ENCODE measurements at places on chromosomes 2 and 18.
A peak's percentile ranks its signal among the peaks of the same experiment; 100 is the strongest.

GRCh38 chr2:48482769-48483168 lies 47.2 kb upstream of the STON1 start:
- no peak for DNase-seq

GRCh38 chr18:27862041-27862682 lies 314.8 kb downstream of the CDH2 start:
- DNase-seq: no peak

DNA sequence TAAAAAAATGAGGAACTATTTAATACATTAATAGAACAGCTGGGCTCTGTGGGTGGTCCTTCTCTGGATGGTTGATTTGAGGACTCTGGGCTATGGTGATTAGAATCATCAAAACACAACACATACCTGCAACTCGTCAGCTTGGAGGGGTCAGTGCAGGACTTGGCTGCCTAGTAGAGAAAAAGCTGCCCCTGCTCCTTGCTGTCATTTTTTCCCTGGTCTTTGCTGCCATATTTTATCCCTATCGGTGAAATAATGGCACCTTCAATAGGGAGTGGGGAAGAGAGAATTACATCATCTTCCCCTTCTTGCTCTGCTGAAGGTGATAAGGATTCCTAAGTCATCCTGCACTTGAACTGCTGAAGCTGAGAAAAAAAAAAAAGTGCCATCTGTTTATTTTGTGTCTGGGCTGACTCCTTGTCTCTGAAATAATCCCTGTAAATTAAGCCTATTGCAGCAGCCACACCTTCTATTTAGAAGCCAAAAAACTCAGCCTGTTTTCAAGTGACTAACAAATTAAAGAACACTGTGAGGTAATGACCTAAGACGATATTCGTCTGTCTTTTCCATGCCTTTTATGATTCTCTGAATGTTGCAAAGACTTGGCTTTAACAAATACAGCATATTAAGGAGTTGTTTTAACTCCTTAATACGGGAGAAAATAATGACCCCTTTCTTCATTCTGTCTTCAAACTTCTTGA lies 89.3 kb downstream of the ACVR1 start:
- DNase-seq: no peak

DNA sequence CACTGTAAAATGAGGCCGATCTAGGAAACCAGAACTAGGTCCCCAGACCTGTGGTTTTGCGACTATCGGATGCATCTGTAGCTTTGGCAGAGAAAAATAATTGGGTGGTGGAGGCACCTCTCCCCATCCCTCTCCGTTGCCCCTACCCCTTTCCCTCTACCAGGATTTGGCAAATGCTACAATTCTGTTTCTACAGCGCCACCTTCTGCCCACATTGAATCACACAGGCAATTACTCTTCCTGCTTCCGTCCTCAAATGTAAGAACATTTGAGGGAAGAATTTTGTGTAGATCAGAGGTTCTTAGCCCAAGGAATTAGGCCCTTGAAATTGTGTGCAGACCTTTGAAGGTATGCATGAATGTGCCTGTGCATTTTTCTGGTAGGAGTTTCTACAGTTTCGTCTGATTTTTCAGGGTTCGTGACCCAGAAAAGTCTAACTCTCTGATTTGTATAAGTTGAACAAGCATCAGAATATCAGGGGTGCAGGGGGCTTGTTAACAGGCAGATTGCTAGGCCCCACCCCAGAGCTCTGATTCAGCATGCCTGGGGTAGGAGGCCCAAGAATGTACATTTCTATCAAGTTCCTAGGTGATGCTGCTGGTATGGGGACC lies 11.2 kb downstream of the ATP6V1B1 start:
- DNase-seq: peak; percentile 62

DNA sequence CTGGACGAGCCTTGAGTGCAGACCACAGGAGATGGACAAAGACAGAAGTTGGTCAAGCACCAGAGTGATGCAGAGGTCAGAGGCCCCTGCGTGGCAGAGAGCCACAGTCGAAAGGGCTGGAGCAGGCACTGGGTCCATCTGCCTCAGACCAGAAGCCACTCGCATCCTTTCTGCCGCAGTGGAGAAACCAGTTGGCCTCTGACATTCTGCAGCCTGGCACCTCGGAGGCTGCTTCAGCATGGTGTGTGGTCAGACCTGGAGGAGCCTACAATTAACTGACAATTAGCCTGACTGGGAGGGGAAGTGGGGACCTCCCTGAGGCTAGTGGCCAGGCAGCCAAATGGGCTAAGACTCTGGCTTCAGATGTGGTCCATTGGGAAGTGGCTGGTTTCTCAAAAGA lies 111.1 kb downstream of the SGPP2 start:
- DNase-seq: no peak

DNA sequence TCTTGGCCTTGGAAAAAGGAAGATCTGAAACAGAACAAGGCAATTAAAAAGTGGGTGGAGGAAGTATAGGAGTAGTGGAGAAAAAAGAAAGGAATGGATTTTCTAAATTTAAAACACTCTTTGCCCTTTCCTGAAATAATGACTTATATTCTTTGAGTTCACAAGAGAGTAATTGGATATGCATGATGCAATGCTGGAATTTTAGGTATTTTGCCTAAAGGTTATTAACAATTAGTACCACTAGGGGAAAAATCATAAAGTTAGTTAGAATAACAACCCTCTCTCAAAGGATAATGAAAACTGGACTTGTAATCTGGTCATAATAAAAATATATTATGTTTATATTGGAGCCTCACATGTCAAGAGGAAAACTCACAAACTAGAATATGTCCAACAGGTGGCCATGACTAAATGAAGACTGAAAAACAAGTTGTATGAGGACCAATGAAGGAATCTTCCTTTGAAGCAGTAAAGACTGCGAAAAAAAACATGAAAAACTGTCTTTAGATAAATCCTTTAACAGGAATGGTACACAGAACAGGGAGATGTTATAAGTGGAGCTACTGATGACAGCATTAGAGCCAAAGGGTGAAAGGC lies 281.8 kb downstream of the NCKAP5 start:
- DNase-seq: no peak

DNA sequence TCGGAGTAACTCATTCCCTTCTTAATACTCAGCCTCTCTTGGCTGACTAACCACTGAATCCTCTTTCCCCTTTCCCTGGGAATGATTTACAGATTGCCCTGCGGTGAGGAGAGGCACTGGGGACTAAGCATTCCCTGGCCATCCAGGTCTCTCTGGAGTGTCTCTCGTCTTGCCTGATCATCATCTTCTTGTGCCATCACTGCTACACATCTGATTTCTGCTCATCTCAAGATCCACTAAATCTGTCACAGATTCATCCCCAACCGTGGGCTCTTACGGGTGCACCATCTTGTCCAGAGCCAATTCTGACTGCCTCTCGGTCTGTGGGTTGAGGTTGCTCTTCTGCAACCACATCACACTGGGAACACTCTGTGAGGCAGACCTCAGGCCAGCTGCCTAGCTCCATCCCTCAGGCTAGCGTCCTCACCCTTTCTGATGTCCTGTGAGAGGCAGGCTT lies 12.0 kb downstream of the SFTPB start:
- DNase-seq: no peak

All from femur (tissue), 1 donor.